ENCODE measurements at places on chromosomes 5 and 9.

GRCh38 chr9:120893611-120894307, 16.8 kb upstream of the PHF19 start:
- no peak for DNase-seq
- peaks cover 82% of the 10 kb centered on the region for H3K4me1 ChIP-seq
- no peak overlapping the region for H3K4me3 ChIP-seq
- no peak overlapping the region for H3K27ac ChIP-seq

DNA sequence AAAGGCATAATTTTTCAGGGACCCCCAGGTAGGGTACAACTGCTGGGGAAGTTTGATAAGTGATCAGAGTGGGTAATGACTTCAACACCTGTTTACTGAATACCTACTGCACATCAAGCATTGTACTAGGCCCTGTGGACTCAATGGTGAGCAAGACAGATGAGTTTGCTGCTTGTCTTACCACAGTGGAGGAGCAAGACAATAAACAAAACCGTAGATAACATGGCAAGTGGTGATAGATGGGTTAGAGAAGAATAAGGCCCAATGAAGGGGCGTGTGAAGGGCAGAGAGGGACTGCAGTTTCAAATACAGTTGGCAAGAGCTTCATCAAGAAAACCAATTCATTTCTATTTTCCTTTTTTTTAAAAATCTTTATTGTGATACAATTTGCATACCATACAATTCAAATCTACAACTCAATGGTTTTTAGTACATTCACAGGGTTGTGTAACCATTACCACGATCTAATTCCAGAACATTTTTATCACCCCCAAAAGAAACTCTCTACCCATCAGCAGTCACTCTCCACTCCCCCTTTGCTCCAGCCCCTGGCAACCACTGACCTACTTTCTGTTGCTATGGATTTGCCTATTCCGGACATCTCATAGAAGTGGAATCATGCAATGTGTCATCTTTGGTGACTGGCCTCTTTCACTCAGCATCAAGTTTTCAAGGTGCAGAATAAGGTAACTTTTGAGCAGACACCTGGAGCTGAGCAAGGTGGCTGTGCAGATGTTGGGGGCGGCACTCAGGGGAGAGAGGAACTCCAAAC, 31.9 kb upstream of the HAND1 start:
- H3K4me1 ChIP-seq: no peaks in the 10 kb centered on the region
- H3K36me3 ChIP-seq: no peaks in the 10 kb centered on the region
- H3K27me3 ChIP-seq: no peaks in the 10 kb centered on the region
- no peak overlapping the region for H3K4me3 ChIP-seq
- no peak overlapping the region for H3K27ac ChIP-seq

- DNase-seq: no peak
- H3K27me3 ChIP-seq: no peaks in the 10 kb centered on the region
- H3K27ac ChIP-seq: no peak overlapping the region
- no peaks in the 10 kb centered on the region for H3K36me3 ChIP-seq
- H3K4me1 ChIP-seq: no peaks in the 10 kb centered on the region
These were observed 46.8 kb upstream of the RNU6ATAC start for GRCh38 chr9:134210908-134211810.

- no peaks in the 10 kb centered on the region for H3K36me3 ChIP-seq
- H3K4me1 ChIP-seq: no peaks in the 10 kb centered on the region
- no peak overlapping the region for H3K27ac ChIP-seq
- no peaks in the 10 kb centered on the region for H3K27me3 ChIP-seq
These were observed 139.8 kb downstream of the SLIT3 start for GRCh38 chr5:169161022-169161680.

- H3K27ac ChIP-seq: no peak overlapping the region
- H3K4me1 ChIP-seq: peaks cover under 1% of the 10 kb centered on the region
- no peaks in the 10 kb centered on the region for H3K36me3 ChIP-seq
- DNase-seq: no peak
These were observed 93.2 kb downstream of the PCSK1 start for GRCh38 chr5:96339862-96340261.

GRCh38 chr5:82821846-82822633, 255.2 kb downstream of the TMEM167A start:
- DNase-seq: no peak
- no peak overlapping the region for H3K27ac ChIP-seq
- H3K27me3 ChIP-seq: no peaks in the 10 kb centered on the region
- no peak overlapping the region for H3K4me3 ChIP-seq
- no peaks in the 10 kb centered on the region for H3K36me3 ChIP-seq
- H3K4me1 ChIP-seq: no peaks in the 10 kb centered on the region

DNA sequence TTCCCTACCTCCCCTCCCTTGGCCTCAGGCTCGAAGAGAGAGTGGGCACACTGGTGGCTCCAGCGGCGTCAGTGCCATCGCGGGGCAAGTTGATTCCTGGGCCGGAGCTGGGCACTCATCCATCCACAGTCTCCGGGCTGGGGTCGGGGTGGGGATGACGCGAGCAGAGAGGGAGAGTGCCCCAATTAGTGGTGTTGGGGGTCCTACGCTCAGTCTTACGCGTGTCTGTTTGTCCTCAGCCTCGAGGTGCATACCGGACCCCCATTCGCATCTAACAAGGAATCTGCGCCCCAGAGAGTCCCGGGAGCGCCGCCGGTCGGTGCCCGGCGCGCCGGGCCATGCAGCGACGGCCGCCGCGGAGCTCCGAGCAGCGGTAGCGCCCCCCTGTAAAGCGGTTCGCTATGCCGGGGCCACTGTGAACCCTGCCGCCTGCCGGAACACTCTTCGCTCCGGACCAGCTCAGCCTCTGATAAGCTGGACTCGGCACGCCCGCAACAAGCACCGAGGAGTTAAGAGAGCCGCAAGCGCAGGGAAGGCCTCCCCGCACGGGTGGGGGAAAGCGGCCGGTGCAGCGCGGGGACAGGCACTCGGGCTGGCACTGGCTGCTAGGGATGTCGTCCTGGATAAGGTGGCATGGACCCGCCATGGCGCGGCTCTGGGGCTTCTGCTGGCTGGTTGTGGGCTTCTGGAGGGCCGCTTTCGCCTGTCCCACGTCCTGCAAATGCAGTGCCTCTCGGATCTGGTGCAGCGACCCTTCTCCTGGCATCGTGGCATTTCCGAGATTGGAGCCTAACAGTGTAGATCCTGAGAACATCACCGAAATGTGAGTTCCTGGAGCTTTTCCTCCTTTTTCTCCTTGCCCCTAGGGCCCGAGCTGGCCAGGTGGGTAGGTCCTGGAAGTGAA, 861 bp downstream of the NTRK2 start:
- H3K27me3 ChIP-seq: peaks cover 5% of the 10 kb centered on the region
- H3K36me3 ChIP-seq: no peaks in the 10 kb centered on the region
- H3K27ac ChIP-seq: no peak overlapping the region
- H3K4me3 ChIP-seq: no peak overlapping the region
- no peaks in the 10 kb centered on the region for H3K4me1 ChIP-seq
- DNase-seq: no peak

DNA sequence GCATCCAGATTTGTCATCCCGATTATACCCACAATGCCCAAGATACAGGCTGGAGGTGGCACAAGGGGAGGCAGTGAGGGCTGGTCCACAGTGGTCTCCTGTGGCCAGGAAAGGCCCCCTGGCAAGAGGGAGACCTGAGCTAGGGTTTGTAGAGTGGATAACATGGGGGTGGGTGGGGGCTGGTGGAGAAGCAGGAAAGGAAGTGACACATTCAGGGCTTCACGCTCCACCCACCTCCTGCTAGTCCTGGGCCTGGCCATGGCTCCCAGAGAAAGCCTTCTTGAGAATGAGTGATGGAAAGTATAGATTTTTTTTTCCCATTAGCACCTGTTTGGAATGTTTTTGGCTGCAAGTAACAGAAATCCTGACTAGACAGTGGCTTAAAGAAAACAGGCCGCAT, 81.3 kb downstream of the ANKRD33B start:
- no peak for DNase-seq
- H3K27ac ChIP-seq: no peak overlapping the region
- no peaks in the 10 kb centered on the region for H3K36me3 ChIP-seq
- no peaks in the 10 kb centered on the region for H3K4me1 ChIP-seq

DNA sequence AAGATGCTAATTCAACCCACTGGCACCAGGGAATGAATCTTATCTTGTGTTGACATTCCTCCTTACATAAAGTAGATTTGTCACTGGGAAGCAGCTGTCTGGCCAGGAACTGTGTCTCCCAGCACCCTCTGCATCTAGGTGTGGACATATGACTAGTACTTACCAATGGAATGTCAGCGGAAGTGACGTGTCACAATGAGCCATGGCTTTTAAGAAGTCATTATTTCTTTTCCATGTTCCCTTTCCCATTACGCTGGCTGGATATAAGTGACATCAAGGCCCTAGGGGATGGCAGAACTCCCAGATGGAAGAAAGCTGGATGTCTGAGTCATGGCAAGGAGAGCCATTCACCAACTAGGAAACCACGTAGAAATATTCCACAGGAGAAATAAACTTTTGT, 84.7 kb upstream of the MAST4 start:
- H3K4me1 ChIP-seq: no peaks in the 10 kb centered on the region
- H3K27ac ChIP-seq: no peak overlapping the region
- no peak for DNase-seq
- H3K4me3 ChIP-seq: no peak overlapping the region
- no peaks in the 10 kb centered on the region for H3K36me3 ChIP-seq

- no peak overlapping the region for H3K27ac ChIP-seq
- H3K36me3 ChIP-seq: no peaks in the 10 kb centered on the region
- H3K4me3 ChIP-seq: no peak overlapping the region
- H3K4me1 ChIP-seq: no peaks in the 10 kb centered on the region
- no peak for DNase-seq
- no peaks in the 10 kb centered on the region for H3K27me3 ChIP-seq
These were observed 96.1 kb downstream of the ADAMTSL1 start for GRCh38 chr9:18569941-18570630.

DNA sequence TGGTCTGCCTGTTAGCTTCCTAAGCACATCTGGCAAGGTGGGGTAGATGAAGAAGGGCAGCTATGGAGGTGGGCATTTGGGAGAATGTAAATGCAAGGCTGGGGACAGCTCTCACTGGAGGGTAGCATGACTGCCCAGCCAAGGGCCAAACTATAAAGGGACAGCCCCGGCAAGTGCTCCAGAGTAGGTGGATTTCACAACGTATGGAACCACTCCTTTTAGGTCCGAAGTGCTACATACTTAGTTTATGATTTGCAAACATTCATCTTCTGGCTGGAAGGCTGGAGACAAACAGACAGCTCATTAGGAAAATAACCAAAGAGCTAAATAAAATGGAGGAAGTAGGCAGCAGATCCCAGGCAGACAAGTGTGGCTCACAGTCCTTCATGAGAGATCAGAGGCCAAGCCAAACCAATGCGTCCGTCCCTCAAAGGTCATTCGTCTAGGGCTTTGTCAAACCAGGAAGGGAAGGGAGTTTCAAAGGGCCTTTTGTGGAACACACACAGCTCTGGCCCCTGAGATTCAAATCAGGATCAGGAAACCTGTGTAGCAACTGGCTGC, 42.5 kb upstream of the GLRX start:
- peaks cover 18% of the 10 kb centered on the region for H3K4me1 ChIP-seq
- no peak overlapping the region for H3K27ac ChIP-seq
- no peaks in the 10 kb centered on the region for H3K36me3 ChIP-seq
- no peaks in the 10 kb centered on the region for H3K27me3 ChIP-seq

- no peak overlapping the region for H3K27ac ChIP-seq
- H3K4me1 ChIP-seq: no peaks in the 10 kb centered on the region
- peaks cover 21% of the 10 kb centered on the region for H3K27me3 ChIP-seq
- H3K4me3 ChIP-seq: no peak overlapping the region
- DNase-seq: no peak
These were observed 78.2 kb upstream of the ARAP3 start for GRCh38 chr5:141760193-141760592.

GRCh38 chr5:142248853-142249462, 75.9 kb downstream of the SPRY4 start:
- H3K27ac ChIP-seq: peak overlapping the region; percentile 16
- no peak overlapping the region for H3K4me3 ChIP-seq
- H3K36me3 ChIP-seq: no peaks in the 10 kb centered on the region
- no peaks in the 10 kb centered on the region for H3K27me3 ChIP-seq
- no peaks in the 10 kb centered on the region for H3K4me1 ChIP-seq

DNA sequence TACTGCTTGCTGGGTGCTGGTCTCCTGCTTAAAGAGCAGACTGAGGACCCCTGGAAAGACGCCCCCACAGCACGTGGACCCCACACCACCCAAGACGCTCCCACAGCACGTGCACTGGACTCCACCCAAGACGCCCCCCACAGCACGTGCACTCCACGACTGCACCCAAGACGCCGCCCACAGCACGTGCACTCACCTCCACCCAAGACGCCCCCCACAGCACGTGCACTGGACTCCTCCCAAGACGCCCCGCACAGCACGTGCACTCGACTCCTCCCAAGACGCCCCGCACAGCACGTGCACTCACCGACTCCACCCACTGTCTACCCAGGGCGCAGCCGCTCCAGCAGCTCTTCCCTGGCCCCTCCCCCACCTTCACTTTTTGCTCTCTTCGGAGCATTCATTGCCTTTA, 50.5 kb downstream of the EHMT1 start:
- H3K4me1 ChIP-seq: peaks cover 19% of the 10 kb centered on the region
- H3K4me3 ChIP-seq: no peak overlapping the region
- no peak for DNase-seq
- H3K27me3 ChIP-seq: no peaks in the 10 kb centered on the region

DNA sequence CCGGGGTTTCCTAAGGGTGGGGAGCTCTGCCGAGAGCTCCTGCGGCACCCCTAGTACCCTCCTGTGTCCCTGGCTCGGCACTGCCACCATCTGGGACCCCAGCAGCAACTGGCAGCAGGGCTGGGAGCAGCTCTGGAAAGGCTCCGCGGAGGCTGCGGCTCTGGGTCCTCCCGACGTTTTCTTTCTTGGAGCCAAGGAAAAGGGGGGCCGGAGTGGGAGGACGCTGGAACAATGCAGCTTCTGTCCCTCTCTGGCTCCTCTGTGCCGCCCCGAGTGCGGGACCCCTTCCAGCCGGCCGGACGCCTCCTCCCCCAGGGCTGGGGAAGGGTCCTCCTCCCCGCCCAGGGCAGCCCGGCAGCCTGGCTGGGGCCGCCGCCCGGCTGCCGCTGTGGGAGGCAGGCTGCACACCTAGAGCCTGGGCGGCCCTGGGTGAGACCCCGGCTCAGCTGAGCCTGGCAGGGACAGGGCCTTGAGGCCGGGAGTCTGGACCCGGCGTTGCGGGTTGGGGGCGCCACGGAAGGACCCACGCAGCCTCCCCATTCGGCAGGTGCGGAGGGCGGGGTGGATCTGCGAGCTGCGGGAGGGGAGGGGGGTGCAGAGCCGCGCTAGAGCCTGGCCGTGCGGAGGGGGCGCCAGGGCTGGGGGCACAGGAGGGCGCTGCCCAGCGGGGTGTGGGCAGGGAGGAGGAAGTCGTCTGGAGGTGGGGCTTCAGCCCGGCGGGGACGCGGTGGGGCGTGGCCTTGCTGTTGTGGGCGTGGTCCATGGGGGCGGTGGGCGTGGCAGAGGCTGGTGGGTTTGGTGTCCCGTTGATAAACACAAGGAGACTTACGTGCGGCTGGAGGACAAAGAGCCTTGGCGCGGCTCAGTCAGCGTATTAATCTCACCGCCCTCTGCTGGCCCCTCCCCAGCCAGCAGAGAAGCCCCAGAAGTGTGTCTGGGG, 15.1 kb downstream of the GPSM1 start:
- H3K4me1 ChIP-seq: no peaks in the 10 kb centered on the region
- H3K36me3 ChIP-seq: no peaks in the 10 kb centered on the region
- no peaks in the 10 kb centered on the region for H3K27me3 ChIP-seq
- DNase-seq: peak; percentile 34
- peak overlapping the region; percentile 51 for H3K27ac ChIP-seq

GRCh38 chr5:109994135-109994534, 304.4 kb downstream of the MAN2A1 start:
- no peaks in the 10 kb centered on the region for H3K27me3 ChIP-seq
- no peak overlapping the region for H3K27ac ChIP-seq
- H3K36me3 ChIP-seq: no peaks in the 10 kb centered on the region
- H3K4me3 ChIP-seq: no peak overlapping the region
- no peak for DNase-seq
- no peaks in the 10 kb centered on the region for H3K4me1 ChIP-seq
